ENCODE measurements at places on chromosomes 11 and 22.
A peak's percentile ranks its signal among the peaks of the same experiment; 100 is the strongest.

DNA sequence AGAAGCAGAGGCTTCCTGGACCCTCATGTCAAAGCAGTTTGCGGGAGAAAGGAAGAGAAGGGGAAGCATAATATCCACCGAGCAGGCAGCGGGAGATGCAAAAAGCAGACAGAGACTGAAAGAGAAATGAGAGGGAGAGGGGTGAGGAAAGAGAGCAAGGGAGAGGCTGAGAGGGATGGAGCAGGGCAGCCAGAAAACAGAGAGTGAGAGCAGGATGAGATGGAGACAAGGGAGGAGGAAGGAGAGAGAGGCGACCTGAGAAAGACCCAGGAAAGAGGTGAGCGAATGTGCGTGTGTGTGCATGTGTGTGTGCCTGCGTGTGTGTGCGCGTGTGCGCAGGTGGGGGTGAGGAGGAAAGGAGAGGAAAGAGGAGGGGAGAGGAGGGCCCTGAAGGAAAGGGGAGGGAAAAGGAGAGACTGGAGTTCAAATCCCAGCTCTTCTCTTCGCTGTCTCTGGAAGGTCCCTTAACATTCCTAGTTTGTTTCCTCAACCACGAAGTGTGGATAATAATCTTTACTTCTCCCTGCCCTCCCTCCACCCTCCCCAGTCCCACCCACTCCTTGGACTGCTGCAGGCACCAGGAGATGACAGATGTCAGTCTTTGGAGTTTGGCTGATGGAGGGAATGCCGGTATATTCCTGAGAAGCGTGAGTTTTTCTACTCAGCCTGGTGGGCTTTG is 67.9 kb downstream of the ISX start:
- DNase-seq = no peak

GRCh38 chr11:16881074-16881709 is 133.0 kb downstream of the PLEKHA7 start:
- DNase-seq = peak; percentile 80

DNA sequence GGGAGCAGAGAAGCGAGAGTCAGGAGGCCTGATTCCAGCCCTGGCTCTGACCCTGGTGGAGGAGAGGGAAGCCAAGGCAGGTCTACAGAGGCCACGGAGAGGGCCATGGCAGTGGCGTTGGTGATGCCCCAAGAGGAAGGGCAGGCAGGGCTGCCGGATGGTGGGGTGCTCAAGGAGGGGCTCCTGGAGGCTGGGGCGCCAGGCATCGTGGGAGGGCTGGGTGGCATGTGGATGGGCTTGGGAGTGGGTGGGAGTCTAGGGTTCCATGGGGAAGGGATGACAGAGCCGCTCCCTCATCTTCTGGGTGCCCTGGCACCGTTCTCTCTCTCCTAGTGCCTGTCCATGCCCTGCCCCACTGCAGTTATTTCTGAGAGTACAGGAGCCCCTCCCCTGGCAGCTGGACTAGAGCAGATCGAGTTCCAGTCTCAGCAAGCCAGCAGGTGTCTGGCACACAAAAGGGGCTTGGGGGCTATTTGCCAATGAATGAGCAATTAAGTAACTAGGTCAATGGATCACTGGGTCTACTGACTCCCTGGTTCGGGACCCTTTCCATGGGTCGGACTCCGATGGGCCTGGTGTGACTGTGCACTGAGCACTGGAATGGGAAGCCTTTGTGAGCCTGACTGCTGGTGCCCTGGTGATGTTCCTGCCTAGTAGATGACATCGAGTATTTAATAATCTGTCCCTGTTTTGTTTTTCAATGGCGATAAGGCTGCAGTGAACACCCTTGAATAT is 570.0 kb downstream of the TBC1D22A start:
- no peak for DNase-seq

- no peak for DNase-seq
Observed at GRCh38 chr11:126748100-126748791, 252.3 kb downstream of the KIRREL3 start.

- DNase-seq = no peak
Observed at GRCh38 chr22:23685205-23685784, 5.5 kb upstream of the RGL4 start.

- no peak for DNase-seq
Observed at GRCh38 chr22:33427461-33427860, 369.3 kb upstream of the SYN3 start.

DNA sequence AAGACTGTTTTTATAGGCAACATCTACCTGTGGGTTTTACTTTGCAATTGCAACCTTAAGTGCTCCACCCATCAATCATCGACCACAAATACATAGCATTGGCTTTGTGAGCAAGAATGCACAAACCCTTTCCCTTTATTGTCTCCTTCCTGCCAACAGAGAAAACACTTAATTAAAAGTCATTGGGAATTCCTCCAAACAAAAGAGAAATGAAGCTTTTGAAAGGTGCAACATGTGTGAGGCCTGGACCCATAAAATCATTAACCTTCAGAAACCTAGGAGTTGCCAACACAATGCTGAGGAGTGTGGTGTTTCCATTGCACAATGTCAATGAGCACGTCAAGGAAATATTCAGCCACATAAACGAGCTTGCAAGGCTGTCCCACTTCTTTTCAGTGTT is 223.2 kb downstream of the BLID start:
- no peak for DNase-seq

Data from urothelium cell line (cell line).